Activated CD8-positive, alpha-beta memory T cell treated with anti-CD3 and anti-CD28 coated beads for 4 hours (primary cell): ENCODE measurements at places on chromosomes 4 and X.

DNA sequence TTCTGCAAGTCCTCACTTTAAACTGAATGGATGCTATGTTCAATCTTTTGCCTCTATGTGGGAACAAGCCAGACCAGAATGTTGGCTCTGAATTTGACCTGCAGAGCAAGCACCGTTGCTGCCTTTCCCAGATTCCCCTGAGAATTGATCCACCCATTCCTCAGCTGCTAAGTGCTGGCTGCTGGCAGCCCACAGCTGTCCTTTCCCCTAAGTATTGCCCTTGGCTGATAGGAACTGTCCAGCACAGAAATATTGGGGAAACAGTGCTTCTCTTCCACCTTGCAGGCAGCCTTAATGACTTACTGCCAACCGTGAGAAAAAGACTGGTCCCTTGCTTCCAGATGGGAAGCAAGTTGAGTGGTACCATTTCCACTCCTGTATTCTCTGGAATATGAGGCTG lies 475.9 kb downstream of the PDHA2 start:
- DNase-seq = no peak

- no peak for DNase-seq
Observed at GRCh38 chr4:138190452-138190858, 51.7 kb downstream of the SLC7A11 start.

DNA sequence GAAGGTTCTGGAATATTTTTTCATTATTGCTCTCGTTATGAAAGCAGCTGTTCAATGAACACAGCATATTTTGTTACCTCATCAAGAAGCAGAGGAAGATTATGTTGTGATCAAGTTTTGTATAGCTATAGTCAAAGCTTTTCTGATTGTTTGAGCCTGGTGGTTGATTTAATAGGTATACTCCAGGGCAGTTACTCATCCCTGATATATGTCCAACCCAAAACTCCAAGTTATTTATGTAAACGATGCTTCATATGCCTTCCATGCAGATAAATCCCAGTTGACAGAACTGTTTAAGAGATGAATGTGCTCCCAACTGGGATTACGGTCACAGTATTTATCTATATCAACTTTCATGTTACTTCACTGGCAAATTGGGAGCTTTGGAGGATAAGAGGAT lies 19.1 kb downstream of the NAA11 start:
- DNase-seq = no peak

GRCh38 chrX:70255452-70255851 lies 4.6 kb downstream of the P2RY4 start:
- DNase-seq = no peak

DNA sequence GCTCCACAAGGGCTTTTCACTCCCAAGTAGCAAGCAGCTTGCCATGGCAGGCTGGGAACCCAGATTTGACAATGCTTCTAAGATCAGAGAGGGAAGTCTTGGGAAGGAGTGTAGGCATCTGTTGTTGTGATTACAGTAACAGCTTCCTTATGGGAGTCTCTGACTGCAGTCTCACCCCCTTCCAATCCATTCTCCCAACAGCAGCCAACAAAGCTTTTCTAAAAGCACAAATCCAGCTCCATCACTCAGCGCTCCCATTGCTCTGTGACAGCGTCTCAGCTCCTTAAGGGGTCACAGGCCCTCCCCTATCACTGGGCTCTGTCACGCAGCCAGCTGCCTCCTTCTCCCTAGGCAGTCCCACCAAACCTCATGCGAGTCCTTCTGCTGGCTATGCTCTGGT lies 7.1 kb downstream of the IGFBP7 start:
- no peak for DNase-seq

- no peak for DNase-seq
Observed at GRCh38 chr4:15336410-15337167, 91.2 kb upstream of the C1QTNF7 start.

GRCh38 chr4:175767150-175767549 lies 44.9 kb downstream of the GPM6A start:
- DNase-seq = no peak

- no peak for DNase-seq
Observed at GRCh38 chrX:13144927-13145655, 100.7 kb upstream of the FAM9C start.

GRCh38 chr4:41280010-41280409 lies 23.3 kb downstream of the UCHL1 start:
- DNase-seq = no peak

- DNase-seq = no peak
Observed at GRCh38 chrX:134371133-134371532, 88.8 kb upstream of the HPRT1 start.

DNA sequence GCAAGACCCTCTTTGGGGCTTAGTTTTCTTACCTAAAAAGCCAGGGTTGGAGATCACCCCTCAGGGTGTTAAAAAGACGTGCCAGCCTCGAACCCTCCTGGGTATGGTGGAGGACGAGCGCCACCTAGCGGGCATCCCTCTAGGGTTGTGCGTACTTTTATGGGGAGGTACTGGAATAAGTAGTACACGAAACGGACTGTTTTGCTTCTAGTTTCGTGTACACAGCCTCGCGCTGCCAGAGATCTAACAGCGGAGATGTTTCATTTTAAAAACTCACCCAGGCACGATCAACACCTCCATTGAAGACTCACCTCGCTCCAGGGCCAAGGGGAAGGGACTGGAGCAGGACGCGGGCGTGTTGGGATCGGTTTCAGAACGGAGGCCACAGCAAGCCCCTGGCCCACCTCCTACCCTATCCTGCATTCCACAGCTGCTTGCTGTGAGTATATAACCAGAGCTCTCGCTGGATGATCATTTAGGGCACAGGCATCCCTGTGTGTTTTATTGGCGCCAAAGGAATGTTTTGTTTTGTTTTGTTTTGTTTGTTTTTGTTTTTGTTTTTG lies 4.8 kb upstream of the NKX3-2 start:
- peak; percentile 68 for DNase-seq

- DNase-seq = peak; percentile 55
Observed at GRCh38 chr4:75939890-75940691, 722 bp downstream of the NAAA start.

DNA sequence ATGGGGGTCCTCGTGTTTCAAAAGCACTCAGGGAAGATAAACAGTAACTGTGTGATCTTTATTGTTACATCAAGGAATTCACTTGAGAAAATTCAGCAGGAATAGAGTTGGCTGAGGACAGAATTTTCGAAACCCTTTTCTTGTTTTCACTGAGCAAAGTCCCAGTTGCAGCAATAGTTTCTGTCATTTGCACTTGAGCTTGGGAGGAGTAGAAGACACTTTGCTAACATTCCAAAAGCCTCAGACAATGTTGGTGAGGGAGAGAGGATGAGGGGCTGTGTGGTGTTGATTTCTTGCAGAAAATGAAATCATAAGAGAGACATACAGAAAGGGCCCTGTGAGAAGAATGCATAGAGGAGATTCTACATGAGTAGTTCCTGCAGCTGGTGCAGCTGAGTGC lies 151.9 kb upstream of the DIPK2B start:
- DNase-seq = no peak

DNA sequence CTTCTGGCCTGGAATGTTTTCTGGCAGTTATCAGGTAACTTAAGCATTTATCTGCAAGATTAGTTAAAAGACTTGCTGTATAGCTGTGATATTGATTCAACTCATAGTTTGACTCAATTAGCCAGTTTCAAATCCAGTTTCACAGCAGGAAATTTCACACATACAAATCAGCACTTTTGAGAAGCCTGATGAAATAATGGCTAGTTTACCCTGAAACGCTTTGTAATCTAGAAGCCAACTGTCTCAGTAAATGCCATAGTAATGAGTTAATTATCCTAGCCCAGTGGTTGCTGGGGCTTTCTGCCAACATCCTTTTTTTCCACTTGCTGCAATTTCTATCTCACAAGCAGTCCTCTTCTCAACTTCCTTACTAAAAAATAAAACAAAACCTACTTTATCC lies 53.1 kb downstream of the ARHGEF38 start:
- no peak for DNase-seq

DNA sequence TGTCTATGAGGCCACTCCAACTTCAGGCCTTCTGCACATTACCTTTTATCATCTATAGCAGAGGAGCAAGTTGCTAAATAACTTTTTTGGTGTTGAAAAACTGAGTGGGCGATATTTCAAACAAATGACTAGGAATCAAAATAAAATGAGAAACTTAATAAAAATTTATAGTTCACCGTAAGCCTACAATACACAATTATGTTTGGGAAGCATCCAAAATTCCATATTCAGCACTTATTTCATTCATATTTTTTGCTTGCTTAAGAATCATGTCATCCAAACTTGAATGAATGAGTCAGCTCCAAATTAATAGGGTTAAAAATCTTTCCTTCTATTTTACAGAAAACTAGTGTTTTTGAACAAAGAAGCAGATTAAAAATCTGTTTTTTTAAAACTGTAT lies 119.1 kb downstream of the SH3RF1 start:
- DNase-seq = no peak

DNA sequence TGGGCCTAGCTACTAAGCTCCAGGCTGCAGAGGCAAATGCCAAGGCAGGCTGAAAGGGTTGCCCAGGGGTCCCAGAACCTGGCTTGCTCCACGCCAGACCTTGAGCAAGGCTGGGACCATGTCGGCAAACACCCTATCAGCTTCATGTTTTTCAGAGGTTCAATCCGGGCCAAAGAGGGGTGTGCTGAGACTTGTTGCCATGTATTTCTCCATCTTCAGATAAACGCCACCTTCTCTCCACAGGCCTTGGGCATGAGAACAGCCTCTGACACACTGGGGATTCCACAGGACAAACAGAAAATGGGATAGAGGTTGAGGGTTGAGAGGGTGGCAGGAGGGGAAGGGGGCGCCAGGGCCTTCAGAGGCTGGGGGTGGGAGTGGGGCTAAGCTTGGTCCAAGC lies 8.6 kb downstream of the PJA1 start:
- no peak for DNase-seq

- no peak for DNase-seq
Observed at GRCh38 chrX:42715701-42716262, 62.2 kb downstream of the PPP1R2C start.

- no peak for DNase-seq
Observed at GRCh38 chr4:154989511-154989910, 208.4 kb downstream of the RBM46 start.

GRCh38 chr4:184805462-184806228 lies 20.1 kb downstream of the ACSL1 start:
- DNase-seq = no peak

- DNase-seq = no peak
Observed at GRCh38 chrX:19555236-19555635, 39.9 kb upstream of the MAP3K15 start.

DNA sequence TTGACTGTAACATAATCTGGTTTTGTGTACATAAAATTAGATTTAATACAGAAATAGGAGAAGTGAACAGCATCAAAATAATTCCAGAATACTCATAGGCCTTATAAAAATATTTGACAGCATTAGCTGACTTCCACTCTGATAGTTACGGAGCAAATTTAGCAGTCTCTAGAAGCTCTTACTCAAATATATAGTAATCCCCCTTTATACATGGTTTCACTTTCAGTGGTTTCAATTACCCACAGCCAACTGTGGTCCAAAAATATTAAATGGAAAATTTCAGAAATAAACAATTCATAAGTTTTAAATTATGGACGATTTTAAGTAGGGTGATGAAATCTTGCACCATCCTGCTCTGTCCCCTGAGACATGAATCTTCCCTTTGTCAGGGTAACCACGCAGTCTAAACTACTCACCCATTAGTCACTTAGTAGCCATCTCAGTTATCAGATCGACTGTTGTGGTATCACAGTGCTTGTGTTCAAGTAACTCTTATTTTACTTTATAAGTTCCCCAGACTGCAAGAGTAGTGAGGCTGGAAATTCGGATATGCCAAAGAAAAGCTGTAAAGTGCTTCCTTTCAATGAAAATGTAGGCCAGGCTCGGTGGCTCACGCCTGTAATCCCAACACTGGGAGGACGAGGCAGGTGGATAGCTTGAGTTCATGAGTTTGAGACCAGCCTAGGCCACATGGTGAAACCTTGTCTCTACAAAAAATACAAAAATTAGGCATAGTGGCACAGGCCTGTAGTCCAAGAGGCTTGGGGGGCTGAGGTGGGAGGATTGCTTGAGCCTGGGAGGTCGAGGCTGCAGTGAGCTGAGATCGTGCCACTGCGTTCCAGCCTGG lies 17.2 kb upstream of the RTL9 start:
- no peak for DNase-seq

- DNase-seq = no peak
Observed at GRCh38 chr4:19961091-19961490, 290.6 kb upstream of the SLIT2 start.

DNA sequence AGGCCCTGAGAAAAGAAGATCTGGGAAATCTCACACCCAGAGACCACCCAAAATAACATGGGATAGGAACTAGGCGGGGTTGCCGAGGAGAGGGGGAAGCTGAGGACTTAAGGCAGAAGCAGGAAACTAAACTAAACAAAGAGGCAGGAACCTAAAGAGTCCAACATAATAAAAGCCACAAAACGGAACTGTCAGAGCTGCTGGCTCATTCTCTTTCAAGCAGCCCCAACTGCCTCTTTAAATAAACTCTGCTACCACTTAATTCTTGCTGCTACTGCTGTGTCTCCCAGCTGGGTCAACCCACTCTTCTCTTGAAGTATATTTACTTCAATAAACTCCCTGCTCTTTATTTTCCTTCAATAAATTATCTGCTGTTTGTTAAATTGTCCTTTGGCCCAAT lies 44.5 kb downstream of the MAGEB16 start:
- DNase-seq = no peak

DNA sequence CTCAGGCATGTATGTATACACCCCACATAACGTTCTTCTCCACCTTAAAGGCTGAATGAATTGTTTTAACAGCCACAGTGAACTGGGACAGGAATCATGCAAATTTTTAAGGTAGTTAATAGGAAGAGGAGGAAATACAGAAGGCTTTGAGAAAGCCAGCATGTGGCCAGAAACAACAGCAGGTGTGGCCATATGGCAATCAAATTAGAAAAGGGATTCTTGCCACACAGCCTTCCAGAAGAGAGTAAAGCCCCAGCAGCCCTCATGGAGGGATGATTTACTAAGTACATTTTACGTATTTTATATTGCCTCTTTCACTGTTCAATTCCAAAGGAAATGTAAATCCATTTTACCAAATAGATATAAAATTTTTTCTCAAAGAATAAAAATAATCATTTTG lies 792.2 kb downstream of the ADGRL3 start:
- no peak for DNase-seq

DNA sequence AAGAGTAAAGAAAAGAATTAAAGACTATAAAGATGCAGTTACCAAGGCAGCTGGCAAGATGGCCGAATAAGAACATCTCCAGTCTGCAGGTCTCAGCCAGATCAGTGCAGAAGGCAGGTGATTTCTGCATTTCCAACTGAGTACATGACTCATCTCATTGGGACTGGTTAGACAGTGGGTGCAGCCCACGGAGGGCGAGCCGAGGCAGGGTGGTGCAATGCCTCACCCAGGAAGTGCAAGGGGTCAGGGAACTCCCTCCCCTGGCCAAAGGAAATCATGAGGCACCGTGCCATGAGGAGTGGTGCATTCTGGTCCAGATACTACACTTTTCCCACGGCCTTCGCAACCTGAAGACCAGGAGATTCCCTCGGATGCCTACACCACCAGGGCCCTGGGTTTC lies 20.5 kb downstream of the SPIN4 start:
- no peak for DNase-seq

GRCh38 chr4:3307891-3308575 lies 15.2 kb downstream of the RGS12 start:
- DNase-seq = no peak

- DNase-seq = no peak
Observed at GRCh38 chr4:120007191-120007871, 59.3 kb downstream of the MAD2L1 start.

GRCh38 chr4:169025184-169025583 lies 15.1 kb upstream of the CBR4 start:
- no peak for DNase-seq

- no peak for DNase-seq
Observed at GRCh38 chrX:38750551-38750950, 50.7 kb upstream of the MID1IP1 start.
